ENCODE measurements at places on chromosomes 12 and 14.

GRCh38 chr12:59370933-59371332 lies 224.9 kb upstream of the SLC16A7 start:
- DNase-seq, result no peak

- peak; percentile 13 for DNase-seq
These were observed at the start of gene MTA1 for GRCh38 chr14:105419195-105420091. MTA1 (plus strand) TSS chr14:105419827; CDS start chr14:105420036, 209 bp downstream.

DNA sequence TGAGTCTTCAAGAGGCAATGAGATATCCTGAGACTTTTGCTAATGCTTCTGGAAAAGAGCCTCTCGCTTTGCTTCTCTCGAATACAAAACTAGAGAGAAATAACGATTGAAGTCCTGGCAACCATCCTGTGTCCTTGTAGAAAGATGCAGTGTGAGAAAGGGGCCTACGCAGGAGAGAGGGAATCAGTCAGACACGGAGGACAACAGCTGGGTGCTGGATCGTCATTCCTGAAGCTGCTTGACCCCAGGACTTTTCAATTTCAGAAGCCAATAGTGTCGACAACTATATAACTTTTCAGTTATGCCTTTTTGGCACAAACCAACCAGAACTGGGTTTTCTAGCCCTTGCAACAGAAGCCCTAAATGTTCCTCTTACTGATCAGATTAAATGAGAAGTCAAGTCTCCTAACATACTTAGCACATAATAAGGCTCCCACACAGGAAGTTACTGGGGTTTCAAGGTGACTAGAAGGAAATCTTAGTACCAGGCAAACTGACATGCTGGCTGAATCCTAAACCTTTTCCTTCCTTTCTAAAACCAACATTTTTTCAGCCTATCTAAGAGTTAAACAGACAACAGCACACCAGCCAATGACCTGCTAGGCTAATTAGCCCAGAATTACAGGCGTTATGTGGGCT lies 755.6 kb downstream of the MED13L start:
- DNase-seq, result no peak

DNA sequence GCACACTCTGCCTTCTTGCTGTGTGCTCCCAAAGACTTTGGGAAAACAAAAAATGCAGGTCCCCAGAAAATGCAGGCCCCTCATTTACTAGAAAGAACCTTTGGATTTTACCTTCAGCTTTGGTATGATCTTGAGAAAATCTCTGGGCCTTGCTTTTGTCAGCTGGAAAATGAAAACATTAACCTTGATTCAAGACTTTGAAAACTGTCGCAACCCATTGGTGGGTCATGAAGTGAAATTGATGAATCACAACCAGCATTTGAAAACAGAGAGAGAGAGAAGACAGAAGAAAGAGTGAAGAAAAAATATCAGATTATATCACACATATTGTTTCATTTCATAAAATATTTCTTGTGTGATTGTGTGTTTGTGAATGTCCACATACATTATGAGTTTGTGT lies 322.5 kb downstream of the ZFP36L1 start:
- DNase-seq, result no peak

DNA sequence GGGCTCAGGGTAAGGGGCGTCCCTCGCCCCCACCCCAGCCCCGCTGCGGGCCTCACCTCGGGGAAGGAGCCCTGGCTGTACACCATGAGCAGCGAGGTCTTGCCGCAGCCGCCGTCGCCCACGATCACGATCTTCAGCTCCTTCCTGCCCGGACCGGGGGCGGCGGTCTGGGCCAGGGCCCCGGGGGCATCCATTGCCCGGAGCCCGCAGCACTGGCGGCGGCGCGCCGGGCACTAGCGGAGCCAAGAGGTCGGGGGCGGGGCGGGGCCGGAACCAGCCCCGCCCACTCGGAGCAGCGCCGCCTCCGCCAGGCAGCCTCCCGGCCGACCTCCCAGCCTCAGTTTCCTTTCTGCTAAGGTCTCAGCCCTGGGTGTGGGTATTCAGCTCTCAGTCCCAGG lies at the start of gene RHOF:
RHOF (minus strand) TSS at position 249 of the 398 bp plus-strand sequence; CDS start at position 194, 55 bp downstream.
- DNase-seq, result no peak

DNA sequence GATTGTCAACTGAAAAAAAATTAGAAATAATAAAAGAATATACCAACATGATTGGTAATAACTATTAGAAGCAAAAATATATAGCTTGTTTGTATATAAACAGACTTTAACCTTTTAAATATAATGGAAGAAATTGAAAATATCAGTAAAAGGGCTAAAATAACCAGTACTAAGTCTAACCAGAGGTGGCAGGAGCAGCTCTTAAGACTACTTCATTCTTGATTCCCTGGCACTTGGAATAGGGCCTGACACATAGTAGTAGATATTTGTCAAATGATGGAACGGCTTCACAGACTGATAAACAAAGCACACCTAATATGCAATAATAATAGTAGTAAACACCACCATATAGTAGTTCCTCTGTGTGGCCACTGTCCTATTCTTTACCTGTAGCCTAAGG lies 9.4 kb downstream of the TMEM63C start:
- DNase-seq, result no peak

GRCh38 chr12:111405859-111406473 lies at the start of gene SH2B3:
SH2B3 (plus strand) TSS chr12:111405923; CDS start chr12:111418146, 12,223 bp downstream.
- DNase-seq, result peak; percentile 74

Data from T-cell (primary cell).